ENCODE measurements at places on chromosomes 13 and 19.

- DNase-seq, result peak; percentile 98
These were observed at the start of gene ERCC1 for GRCh38 chr19:45423589-45424190. TSS of gene ERCC1 (minus strand) at chr19:45423917. CDS start at chr19:45423374, 543 bp downstream.

- no peak for DNase-seq
These were observed 109.2 kb downstream of the SGCG start for GRCh38 chr13:23289917-23290357.

DNA sequence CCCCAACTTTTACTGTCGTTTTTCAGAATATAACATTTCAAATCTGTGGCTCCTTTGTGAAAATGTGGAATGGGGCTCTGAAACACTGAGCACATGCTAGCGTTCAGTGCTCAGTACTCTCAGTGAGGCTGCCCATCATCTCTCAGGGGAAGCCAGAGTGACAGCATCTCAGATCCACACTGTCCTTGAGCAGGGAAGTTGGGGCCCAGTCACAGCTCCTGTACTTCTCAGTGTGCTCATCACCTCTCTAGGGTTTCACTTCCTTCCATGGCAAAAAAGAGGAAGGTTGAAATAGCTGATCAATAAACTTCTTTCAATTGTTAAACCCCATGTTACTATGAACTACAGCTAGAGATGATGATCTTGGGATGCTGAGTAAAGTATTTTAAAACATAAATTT, 565.9 kb upstream of the SPRY2 start:
- DNase-seq, result no peak

GRCh38 chr13:30058429-30058828, 208.0 kb upstream of the UBL3 start:
- DNase-seq, result no peak

DNA sequence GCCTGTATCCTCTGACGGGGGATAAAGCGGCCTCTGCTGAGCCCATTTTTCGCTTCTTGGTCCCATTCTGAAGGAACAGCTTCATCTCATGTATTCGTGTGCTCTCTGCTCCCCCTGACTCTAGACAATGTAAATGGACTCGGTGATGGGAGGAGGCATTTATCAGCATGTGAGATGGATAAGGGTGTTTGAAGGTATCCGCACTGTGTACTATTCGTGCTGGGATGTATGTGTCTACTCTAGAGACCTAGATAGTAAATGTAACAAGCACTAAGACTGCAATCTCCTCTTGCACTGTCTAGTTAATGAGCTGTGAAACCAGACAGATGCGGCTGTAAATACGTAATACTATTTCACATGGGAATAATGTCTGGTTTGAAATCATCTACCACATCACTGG, 134.6 kb upstream of the ARGLU1 start:
- no peak for DNase-seq

DNA sequence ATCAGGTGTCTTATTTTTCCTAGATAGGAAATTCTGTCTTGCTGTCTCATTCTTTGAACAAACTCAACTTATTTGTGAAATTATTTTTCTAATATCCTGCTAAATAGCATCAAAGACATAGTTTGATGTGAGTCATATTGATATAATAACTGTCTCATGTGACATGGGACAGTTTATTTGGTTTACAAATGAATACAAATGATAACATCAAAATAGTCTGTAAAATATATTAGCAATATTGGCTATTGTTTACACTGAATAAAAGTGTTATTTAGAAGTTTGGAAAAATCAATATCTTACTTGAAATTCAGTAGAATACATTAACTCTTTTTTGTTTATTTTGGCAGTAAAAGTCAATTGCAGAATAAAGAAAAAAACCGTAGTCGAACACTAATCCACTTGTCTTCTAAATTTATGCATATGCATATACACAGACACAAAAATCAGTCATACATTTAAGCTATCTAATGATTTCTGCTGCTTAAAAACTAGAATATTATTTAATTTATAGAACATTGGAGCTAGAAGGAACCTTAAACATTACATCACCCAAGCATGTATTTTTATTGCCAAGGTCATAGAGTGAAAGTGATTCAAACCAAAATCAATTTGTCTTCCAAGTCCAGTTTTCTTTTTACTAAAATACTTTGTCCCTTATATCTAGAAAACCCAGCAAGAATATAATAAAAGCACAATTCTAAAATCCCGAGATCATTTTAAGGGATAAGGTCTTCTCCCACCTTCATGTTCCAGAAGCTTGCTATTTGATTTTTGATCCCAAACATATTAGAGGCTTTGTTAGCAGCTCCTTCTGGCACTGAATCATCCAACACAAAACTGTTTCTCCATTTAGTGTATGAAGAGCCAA, 776.5 kb upstream of the SLITRK1 start:
- no peak for DNase-seq

- no peak for DNase-seq
These were observed 231.8 kb downstream of the FGF9 start for GRCh38 chr13:21902709-21903098.

DNA sequence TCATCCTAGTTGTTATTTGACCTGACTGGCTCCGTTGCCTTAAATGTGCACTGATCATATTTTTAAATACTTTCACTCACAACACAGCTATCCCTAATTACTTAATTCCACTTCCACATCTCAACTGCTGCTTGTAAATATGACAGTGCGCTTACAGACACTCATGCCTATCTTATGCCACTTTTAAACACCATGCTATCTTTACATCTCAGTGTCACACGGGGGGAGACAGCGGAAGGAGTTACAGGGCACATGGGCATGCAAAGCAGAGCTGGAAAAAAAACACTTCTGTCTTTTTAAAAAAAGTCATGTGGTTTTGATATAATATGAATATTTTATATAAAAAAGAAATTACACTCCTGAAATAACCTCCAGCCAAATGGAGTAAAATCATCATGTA, 44.1 kb downstream of the SMAD9 start:
- DNase-seq, result no peak

GRCh38 chr19:40420766-40421765, 4.7 kb downstream of the SERTAD1 start:
- peak; percentile 79 for DNase-seq

DNA sequence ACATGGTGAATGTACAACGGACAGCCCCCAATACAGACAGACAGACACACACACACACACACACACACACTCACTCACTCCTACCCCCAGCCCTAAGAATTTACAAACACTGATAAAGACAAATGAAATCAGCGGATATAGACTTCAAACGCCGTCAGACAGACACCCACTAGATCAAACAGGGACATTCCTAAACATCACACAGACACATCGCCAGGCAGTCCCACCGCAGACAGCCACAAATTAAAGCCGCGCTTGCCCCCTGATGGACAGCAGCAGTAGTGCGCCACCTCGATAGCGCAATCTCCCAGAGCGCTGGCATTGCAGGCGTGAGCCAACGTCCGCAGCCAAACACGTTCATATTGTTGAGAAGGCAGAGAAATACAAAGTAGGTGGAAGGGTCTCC, 24.7 kb upstream of the ADGRE1 start:
- DNase-seq, result peak; percentile 87

DNA sequence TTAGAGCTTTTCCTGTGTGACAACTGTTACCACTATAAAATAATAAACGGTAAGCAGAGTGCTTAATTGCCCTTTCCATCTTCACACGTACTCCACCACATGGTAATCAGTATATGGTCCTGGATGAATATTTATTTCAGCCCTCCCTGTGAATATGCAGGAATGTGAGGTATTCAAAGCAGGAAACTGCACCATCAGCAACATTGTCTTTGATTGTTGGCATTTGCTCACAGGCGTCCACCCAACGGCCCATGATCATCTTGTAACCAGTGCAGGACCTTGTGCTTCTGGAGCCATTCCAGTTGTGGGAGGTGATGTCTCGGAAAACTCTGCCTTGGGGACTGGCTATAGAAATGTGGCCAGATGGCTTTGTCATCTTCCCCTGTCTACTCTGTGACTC, 132.6 kb downstream of the COG6 start:
- no peak for DNase-seq

DNA sequence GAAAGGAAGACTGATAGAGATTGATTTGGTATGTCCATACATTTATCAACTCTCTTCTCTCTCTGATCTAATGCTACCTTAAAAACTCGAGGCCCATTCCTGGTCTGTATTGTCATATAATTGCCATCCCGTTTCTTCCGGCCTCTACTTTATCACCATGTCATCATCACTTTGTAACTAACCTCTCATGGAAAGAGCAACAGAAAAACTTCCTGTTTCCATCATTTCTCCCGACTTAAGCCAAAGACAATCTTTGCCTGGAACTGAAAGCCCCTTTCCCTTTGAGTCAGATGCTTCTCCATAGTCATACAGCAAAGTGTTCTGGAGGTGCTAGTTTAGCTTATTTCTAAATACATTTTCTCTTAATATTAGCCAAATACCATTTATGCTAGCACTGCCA, 2.8 kb upstream of the STOML3 start:
- no peak for DNase-seq

GRCh38 chr13:91383836-91384235, 14.6 kb upstream of the GPC5 start:
- no peak for DNase-seq

DNA sequence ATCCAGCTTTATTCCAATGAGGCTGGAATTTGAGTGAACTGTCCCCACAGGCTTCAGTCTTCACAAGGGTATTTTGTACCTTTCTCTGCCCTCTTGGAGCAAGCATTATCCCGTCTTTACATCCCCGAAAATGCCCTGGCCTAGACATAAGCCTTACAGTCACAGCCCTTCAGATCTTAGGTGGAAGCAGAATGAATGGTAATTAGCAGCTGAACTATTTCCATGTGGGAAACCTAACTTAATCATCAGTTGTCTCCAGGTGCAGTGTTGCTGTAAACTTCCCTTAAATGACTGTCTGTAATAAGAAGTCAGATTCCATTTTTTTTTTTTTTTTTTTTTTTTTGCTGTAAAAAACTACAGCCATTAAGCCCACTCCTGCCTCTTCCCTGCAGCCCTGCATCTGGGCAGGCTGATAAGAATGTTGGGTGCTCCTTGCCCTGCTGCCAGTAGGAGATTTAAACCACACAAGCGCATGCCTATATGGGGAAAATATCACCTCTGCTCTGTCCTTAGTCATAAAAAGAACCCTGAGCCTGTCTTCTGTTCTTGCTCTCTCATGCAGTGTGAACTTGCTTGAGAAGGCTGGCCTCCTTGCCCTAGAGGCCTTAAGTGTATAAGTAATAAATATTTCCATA, 426.8 kb upstream of the SLITRK5 start:
- no peak for DNase-seq

DNA sequence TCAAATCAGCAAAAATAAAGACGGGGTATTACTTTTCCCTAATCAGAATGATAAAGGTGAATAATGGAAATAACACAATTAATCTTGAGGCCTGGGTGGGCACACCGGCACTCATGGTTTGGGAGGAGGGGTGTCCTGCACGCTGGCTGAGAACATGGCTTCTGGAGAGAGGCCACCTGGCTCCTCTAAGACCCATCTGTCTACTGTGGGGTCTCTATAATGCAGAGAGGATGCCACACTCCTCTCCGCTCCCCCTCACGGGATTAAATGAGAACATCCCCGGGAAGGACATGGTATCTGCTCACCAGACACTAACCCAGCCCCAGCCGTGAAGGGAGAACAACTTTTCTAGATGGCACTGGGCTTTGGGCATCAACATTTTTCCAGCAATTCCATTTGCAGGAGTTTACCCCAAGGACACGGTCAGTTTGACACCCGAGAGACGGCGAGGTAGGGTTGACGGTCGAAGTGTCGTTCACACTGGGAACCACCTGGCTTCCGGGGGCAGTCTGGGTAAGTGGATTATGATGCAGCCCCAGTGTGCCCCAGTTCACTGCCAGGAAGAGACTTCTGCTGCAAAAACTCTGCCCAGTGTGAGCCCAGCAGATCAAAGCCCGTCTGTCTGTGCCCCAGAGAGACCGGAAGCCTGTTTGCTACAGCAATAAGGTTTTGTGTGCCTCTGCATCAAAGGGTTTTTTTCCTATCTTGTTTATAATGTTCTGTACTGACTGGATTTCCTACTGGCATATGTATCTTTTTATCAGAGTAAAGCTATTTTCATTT, 56.6 kb downstream of the CEBPG start:
- no peak for DNase-seq

GRCh38 chr19:56547535-56547934, 8.8 kb downstream of the ZFP28 start:
- DNase-seq, result no peak

DNA sequence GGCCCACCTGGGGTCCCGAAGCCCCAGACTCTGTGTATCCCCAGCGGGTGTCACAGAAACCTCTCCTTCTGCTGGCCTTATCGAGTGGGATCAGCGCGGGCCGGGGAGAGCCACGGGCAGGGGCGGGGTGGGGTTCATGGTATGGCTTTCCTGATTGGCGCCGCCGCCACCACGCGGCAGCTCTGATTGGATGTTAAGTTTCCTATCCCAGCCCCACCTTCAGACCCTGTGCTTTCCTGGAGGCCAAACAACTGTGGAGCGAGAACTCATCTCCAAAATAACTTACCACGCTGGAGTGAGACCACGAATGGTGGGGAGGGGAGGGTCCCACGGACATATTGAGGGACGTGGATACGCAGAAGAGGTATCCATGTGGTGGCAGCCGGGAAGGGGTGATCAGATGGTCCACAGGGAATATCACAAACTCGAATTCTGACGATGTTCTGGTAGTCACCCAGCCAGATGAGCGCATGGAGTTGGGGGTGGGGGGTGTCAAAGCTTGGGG, 1.0 kb upstream of the ICAM5 start:
- DNase-seq, result peak; percentile 78

GRCh38 chr13:34816245-34816884, 125.7 kb upstream of the NBEA start:
- DNase-seq, result no peak
